ENCODE measurements at places on chromosomes 1 and 21.

- DNase-seq = no peak
Measured at GRCh38 chr1:10704368-10704882, 92.0 kb downstream of the CASZ1 start.

GRCh38 chr1:198619375-198620140 is 19.3 kb upstream of the PTPRC start:
- DNase-seq = no peak

GRCh38 chr1:170460001-170460400 is 72.0 kb upstream of the GORAB start:
- no peak for DNase-seq

- no peak for DNase-seq
Measured at GRCh38 chr1:173669491-173669941, at the start of gene ANKRD45. TSS of gene ANKRD45 (minus strand) at chr1:173669851. CDS start at chr1:173659418, 10,433 bp downstream.

- no peak for DNase-seq
Measured at GRCh38 chr1:233132445-233132844, 163.1 kb downstream of the PCNX2 start.

- no peak for DNase-seq
Measured at GRCh38 chr1:223269006-223269405, 95.0 kb downstream of the SUSD4 start.

DNA sequence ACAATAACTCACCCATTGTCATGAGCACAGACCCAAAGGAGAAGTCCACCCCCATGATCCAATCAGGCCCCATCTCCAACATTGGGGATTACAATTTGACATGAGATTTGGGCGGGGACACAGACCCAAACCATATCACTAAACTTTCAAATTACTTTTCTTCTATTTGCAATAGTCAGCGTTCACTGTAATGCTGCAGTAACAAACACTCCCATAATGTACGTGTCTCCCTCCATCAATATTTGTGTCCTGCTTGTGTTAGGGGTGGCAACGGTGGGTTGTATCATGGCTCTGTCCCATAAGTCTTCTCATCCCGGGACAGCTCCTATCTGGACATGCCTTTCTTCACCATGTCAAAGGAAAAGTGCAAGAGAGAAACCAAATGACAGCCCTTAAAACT is 26.2 kb downstream of the TFF3 start:
- DNase-seq = no peak

DNA sequence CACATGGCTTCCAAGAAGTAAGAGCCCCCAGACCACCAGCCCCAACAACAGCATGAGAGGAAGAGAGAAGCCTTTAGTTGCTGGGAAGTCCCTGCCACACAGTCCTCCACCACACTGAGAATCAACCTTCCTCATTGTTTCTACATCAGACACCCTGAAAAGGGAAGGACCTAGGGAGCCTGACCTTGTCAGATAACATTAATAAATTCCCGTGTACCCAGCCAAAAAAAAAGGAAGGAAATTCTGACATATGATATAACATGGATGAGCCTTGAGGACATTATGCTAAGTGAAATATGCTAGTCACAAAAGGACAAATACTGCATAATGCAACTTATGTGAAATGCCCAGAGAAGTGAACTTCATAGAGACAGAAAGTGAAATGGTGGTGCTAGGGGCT is 65.6 kb upstream of the ARHGAP29 start:
- no peak for DNase-seq

DNA sequence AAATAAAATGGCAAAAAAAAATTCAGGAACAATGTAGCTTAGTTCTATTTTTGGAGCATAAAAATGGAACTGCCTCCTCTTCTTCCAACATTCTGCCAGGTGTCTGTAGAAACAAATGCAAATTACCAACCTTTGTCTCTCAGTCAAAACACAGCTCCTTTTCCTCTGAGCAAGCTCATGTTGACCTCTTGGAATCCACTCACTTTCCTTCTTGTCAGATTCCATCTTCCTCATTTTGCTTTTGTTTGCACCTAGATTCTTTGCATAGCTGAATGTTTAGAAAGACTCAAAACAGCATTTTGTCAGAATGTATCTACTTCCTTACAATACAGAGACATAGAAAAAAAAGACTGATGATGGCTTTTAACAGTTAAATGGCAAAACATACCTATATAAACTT is 178.2 kb downstream of the ADGRL2 start:
- DNase-seq = no peak

DNA sequence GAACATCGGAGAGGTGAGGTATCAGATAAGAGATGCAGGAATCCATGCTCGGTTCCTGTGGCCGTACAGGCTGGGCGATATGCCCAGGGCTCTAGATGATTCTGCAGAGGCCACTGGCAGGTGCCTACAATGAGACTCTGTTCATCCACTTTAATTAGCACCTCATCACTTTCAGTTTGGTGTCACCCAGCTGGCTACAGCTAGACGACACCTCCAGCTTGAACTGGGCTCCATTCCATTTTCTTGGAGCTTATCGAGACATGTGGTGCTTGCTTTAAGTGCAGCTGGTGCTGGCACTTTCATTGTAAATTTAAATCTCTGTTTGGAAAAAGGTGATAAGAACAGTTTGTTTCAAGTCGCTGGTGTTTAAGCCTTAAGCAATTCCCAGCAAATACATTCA is 322.5 kb upstream of the ADGRL2 start:
- DNase-seq = no peak

- no peak for DNase-seq
Measured at GRCh38 chr1:219324171-219324570, 150.5 kb downstream of the LYPLAL1 start.

DNA sequence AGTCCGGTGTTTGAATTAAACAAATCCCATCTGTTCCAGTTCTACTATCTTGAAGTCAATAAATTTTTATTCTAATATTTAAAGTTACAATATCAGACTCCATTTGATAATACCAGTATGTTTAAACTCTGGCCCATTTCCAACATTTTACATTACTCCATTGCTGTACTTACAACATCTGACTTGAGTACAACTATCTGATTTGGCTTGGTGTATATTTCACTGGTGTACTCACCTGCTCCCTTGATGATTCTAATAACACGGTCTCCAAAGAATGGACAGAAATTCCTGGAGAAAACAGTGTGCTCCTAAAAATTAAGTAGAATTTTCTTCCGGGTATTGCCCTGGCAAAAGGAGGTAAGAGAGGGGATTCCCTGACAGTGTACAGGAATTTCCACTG is 680.5 kb upstream of the ADAMTS5 start:
- no peak for DNase-seq

DNA sequence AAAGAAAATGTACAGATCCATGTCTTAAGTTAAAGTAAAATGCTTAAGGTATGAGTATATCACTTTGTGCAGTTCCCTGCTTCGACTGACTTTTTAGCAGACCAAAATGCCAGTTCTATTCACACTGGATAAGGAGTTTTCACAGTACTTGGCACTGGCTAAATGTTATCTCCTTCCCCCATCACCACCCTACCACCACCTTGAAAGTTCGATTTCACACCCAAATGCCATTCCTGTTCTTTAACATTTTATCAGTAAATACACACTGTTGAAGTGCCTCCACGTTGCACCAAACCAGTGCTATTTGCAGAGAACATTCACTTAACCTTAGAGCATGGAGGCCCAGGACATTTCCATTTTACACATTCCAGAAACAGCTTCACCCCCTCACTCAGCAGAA is 100.0 kb downstream of the URB2 start:
- DNase-seq = no peak

DNA sequence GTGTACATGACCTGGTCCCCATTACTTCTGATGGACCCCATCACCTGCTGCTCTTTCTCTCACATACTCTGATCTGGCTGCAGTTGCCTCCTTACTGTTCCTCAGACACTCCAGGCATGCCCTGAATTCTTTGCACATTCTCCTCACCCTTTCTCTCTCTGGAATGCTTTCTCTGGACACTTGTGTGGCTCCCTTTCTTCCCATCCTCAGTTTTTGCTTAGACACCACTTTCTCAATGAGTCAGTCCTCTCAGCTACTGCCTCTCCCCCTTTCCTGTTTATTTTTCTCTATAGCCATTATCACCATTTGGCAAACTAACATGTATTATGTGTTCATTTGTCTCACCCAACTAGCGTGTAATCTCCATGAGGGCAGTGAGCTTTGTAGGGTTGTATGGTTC is 28.1 kb downstream of the PLXNA2 start:
- no peak for DNase-seq

- DNase-seq = no peak
Measured at GRCh38 chr1:195866091-195866780, 742.0 kb downstream of the KCNT2 start.

GRCh38 chr1:2957329-2957728 is 63.9 kb upstream of the ACTRT2 start:
- no peak for DNase-seq

GRCh38 chr1:5664906-5665875 is 327.0 kb downstream of the NPHP4 start:
- DNase-seq = no peak

GRCh38 chr21:24372506-24372905 is 1234.8 kb downstream of the MRPL39 start:
- DNase-seq = no peak

GRCh38 chr1:43979528-43980254 is 681 bp downstream of the B4GALT2 start:
- DNase-seq = no peak

DNA sequence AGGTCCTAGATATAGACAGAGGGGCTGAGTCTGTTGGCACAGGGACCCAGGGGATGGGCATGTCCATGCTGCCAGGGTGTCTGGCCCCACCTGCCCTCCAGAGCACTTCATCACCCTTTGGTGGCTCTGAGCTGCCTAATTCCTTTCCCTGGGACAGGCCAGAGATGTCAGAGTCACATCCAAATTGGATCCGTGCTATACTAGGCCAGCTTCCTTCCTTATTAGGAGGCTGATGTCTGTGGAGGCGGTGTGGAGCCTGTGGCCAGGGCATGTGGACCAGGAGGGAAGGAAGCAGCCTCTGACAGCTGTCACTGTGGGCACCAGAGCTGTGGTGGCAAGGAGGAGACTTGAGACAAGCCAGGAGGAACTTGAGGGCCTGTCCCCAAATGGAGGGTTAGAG is 77.7 kb upstream of the TMEM51 start:
- no peak for DNase-seq

GRCh38 chr1:186578325-186579016 is 101.8 kb downstream of the PTGS2 start:
- no peak for DNase-seq

DNA sequence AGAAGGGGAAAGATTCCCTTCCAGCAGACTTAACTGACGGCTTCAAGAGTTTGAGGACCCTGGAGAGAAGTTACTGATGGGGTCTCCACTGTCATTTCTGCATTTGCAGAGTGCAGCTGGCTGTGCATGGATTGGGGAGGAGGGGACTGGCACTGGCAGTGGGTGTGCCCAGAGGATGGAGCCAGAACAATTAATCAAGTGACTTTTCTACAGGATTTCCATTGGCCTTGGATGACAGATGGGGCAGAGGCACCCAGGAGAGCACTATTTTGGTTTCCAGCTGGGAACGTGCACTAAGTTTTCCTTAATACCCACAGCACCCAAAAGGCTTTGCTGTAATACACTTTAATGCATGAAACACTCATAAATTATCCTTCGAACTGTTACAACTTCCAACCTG is 1.3 kb downstream of the NGF start:
- no peak for DNase-seq

GRCh38 chr1:110829955-110830553 is 42.9 kb upstream of the CD53 start:
- no peak for DNase-seq

Measured in esophagus squamous epithelium (tissue), 5 donors.